ENCODE measurements at places on chromosomes 16 and 17.

- DNase-seq = peak; percentile 66
These were observed 56.4 kb downstream of the SLC6A2 start for GRCh38 chr16:55711959-55712876.

GRCh38 chr17:71118039-71118438 is 948.7 kb downstream of the KCNJ2 start:
- DNase-seq = no peak

- peak; percentile 64 for DNase-seq
These were observed 542 bp downstream of the CBX4 start for GRCh38 chr17:79838522-79839274.

DNA sequence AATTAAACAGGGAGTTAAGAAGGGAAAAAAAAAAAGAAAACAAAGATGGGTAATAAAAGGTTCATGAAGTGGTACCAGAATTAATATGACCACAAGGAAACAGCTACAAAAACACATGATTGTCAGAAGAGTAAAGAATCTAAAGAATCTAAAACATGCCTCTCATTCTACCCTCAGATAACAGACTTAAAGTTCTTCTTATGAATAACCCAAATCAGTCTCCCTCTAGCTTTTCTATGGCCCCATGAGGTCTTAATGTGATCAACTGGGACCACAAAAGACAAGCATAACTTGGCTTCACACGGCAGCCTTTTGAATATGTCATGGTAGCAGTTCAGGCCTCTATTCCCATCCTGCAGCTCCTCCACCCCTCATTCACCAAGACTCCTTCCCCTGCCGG is 6.9 kb downstream of the MYH10 start:
- no peak for DNase-seq

DNA sequence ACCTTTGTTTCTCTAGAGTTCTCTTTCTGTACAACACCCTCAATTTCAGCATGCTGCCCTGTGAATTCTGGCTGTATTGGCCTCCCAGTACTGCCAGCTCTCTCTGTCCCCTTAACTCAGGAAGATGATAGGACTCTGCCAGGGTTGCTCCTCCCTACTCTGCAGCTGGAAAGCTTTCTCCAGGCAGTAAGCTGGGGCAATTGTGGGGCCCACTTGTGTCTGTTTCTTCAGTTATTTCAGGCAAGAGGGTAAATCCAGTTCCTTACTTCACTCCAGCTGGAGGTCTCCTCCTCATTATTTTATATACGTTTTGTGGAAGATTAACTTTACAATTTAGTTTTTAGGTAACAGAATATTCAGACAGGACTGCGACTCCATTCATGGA is 9.9 kb downstream of the C17orf100 start:
- no peak for DNase-seq

DNA sequence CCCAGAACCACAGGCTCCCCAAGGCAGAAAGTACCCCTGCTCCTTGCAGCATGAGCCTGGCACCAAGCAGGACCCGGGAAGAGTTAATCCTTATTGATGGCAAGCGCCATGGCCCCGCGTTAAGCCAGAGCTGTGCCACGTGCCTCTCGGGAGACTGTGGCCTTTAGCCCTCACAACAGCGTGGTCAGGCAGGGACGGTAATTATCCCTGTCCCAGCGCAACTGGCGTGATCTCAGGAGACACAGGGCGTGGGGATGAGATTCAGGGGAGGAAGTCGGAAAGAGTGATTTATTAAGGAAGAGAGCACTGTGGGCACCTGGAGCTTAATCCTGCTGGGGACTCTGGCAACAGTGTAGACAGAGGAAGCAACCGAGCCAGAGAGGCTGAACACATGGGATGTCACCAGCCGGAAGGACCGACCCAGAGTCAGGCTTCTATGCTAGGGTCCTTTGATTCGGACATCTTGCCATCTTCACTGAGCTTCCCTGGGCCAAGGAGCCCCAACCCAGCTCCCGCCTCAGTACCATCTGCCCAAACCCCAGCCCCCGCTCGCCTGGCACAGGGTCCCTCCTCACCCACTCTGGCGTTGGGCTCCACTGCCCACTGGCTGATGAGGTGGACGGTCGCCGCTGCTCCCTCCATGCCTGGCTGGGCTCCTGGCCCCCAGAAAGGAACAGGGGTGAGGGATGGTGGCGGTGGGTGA is 16.9 kb downstream of the OTOP3 start:
- DNase-seq = no peak

DNA sequence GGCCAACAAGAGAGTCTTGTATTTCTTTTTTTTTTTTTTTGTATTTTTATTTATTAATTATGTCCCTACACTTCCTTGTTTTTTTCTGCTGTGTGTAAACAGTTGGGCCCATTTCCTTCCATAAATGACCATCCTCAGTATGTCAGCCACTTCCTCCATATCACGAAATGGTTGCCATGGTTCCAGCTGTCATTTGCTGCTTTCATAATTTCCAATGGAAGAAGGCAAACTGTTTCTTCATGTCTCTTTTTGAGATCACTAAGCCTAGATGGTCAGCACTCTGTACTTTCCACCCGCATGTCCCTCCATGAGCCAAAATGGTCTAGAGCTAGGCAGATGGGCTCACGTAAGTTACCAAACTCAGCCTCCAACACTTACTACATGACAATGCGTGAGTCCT is 133.5 kb upstream of the FOXF1 start:
- no peak for DNase-seq

DNA sequence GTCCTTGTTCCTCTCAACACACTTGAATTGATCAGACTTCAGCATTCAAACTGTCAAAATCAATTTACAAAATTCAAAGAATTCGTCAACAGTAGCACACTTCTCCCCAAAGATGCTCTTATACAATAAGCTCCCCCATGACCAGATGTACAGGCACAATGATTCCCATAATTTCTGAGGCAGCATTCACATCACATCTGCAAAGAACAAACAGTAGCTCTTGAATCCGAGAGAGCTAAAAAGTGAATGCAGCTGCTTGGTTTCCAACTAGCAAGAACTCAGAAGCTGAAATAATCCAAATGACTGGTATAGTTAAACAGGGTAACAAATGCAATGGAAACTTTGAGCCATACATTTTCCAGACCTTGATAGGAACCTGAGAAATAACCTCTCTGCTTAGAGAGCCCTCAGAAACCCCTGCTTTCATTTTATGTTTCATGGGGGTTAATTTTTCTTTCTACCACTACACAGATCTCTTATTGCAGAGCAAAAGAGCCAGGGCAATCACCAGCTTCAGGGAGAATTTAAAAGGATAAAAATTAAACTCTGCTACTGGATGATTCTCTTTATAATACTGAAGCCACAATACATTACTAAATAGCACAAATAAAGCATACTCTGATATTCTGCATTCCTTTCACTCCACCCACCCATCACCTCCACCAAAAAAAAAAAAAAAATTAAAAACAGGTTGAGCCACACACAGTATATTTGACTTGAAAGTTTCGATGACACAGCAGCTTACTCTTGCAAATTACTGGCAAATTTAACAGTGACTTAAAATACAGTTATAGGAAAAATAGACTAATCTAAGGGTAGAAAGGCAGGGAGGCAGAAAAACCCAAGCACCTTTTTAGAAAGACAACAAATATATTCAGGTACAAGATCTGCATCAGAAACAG is 23.1 kb upstream of the TMEM97 start:
- no peak for DNase-seq

GRCh38 chr17:35373534-35373983 is at the start of gene SLFN11:
TSS of gene SLFN11 (minus strand) at chr17:35373621. CDS start at chr17:35363807, 9,814 bp downstream.
- peak; percentile 92 for DNase-seq

DNA sequence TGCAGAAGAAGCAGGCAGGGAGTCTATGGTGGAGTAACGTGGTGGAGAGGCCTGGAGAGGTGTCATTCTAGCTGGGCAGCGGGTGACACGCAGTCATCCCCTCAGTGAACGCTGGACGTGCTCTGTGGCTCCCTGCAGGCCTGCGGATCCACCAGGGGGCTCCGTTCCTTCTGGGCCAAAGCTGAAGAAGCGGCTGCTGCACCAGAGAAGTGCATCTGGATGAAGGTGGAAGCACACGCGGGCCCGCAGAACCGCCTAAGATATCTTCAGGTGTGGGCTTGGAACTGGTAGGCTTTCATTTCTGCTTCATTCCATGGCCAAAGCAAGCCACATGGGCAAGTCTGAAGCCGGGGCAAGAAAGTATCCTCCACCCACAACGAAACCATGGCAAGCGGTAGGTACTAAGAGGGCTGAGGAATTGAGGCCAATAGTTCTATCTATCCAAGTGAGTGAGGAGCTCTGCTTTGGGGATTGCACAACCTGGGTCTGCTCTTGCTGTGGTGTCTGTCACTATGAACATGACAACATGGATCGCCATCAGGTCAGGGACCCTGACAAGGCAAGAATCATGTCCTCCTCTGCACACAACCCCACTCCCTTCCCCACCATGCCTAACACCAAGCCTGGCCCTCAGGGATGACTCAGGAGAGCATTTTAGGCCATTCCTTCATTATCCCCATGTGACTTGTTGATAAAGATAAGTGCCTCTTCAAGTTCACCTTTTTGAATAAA is 78.9 kb upstream of the FBXO47 start:
- no peak for DNase-seq

DNA sequence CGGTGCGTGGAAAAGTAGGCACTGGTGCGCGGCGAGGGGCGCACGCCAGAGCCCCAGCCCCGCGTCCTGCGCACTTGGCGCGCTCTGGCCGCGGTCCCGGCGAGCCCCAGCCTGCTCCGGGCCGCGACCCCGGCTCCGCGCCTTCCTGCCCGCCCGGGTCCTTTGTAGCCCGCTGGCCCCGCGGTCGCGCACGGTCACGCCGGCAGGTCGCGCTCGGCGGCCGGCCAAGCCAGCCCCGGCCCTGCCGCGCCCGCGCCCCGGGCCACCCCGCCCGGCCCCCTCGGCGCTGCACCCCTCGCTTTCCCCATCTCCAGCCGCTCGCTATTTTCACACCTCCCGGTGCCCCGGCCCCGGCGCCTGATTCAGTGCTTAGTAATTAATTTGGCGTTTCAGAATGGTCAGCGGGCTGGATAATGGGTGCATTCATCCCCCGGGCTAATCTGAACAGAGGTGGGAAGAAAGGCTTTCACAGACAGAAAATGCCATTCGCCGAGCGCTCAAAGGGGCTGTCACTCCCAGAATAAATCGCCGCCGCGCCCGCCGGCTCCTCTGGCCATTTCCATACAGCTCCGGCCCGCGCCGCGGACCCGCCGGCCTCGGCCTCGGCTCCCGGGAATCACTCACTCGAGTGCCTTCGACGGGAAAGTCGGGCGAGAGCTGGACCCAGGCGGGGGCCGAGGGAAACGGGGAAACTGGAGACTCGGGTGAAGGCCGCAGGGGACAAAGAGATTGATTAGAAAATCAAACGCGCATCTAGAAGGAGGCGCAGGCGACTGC is 17.8 kb upstream of the NTN1 start:
- peak; percentile 5 for DNase-seq

GRCh38 chr17:64413513-64413912 is 22.9 kb upstream of the PECAM1 start:
- DNase-seq = no peak

Data from activated T-cell treated with anti-CD3 and anti-CD28 coated beads, Interleukin-2, amount 50 U/mL, for 72 hours (primary cell).